NCI-H2081 (cell line): ENCODE measurements at places on chromosomes 3 and 15.

DNA sequence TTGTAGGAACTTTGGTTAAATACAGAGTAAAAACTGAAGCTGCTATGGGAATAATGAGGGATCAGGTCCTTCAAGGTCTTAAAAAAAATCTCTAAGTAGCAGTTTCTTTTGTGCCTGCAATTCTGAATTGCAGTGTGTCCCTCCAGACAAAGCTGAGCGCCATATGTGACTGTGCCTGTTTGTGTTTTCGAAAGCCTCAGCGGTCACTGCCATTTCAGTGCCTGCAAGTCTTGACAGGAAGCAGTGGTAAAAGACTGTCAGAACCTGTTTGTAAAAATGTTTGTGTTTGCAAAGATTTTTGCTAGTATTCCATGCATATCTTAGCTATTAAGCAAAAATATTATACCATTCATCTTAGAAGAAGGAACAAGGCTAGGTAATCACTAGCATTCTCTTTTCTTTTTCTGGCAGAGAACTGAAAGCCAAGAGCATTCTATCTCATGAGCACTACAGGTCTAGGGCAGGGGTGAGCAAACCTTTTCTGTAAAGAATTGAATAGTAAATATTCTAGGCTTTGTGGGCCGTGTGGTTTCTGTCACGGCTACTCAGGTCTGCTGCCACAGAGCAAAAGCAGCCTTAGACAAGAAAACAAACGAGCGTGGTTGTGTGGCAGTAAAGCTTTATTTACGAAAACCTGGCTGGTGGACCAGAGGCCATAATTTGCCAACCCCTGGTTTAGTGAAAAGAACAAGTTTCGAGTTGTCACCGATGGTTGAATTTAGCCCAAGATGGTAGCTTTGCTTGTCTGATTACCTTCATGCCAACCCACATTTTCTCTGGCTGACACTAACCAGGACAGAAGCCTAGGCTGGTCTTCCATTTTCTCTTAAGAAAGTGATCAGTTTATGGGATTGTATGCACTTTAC, 134.4 kb downstream of the CACNA1D start:
- DNase-seq: no peak

- no peak for DNase-seq
Observed at GRCh38 chr15:70238917-70239316, 141.2 kb upstream of the TLE3 start.

DNA sequence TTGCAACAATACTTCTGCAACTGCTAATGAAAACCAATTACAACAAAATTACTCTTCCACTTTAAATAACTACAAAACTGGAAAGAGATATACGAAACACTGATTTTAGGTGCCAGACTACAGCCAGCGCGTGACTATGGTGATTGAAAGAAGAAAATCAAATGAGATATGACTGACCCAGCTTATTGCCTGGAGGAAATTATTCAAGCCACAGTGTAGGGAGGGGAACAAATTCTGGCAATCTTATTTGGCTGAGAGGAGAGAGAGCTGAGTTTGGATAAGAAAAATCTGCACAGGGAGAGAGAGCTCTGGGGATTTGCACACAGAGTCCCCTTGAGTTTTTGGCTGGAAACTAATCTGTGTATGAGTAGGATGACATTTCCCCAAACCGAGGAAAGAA, 470.3 kb upstream of the FRG2C start:
- no peak for DNase-seq

GRCh38 chr3:47523310-47524073, 10.0 kb upstream of the ELP6 start:
- DNase-seq: no peak

DNA sequence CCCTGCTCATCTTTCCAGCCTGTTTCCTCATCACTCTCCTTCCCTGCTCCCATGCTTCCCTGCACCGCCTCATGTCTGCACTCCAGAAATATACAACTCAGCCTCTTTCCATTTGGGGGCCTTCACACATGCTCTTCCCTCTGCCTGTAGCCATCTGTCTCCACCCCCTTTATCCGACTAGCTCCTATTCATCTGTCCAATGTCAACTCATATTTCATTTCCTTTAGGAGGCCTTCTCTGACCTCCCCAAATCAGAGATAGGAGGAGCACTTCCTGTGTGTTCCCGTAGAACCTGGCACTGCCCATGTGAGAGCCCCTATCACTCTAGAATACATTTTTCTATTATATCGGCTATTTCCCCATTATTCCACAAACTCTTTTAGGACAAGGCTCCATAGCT, 10.6 kb downstream of the ATP8B4 start:
- DNase-seq: no peak

GRCh38 chr3:112734736-112735350, 93.9 kb upstream of the CCDC80 start:
- peak; percentile 66 for DNase-seq
